Stimulated activated CD4-positive, alpha-beta T cell treated with anti-CD3 and anti-CD28 coated beads, TNF-alpha, amount 100 ng/mL, for 1 hour (primary cell): ENCODE measurements at places on chromosomes 3 and 15.

GRCh38 chr15:58331560-58331912, 100.3 kb upstream of the LIPC start:
- DNase-seq, result no peak

DNA sequence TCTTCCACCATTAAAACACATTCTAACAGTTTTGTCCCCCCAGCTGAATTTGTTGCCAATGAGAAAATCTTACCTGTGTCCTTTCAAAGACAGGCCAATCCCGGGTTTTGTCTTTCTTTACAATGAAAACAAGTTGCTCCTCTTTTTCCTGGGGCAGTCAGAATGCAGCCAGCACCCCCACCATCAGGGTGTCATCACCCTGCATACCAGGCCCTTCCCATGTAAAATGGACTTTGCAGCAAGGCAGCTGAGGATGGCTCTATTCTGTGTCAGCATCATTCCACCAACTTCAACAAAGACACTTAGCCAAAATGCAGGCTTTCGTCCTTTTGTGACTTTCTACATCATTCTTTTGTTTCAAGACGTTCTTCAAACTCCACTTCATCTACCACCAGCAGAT, 490.9 kb downstream of the OCA2 start:
- DNase-seq, result no peak

DNA sequence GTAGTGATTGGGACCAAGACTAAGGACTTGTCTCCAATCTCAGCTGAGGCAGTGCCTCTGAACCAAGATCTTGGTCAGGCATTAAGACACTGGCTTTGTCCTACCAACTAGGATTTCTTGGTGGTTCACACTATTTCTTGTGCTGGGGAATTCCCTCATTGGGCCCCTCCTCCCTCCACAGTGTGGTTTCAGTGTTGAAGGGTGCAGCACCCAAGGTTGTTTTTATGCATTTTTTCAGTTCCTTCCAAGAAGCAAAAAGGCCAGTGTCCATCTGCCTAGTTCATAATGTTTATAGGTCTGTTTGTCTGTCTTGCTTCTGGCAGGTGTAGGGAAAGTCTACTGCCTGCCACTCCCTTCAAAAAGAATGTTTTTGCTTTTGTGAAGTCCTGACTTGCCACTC, 10.6 kb upstream of the ITPKA start:
- no peak for DNase-seq

DNA sequence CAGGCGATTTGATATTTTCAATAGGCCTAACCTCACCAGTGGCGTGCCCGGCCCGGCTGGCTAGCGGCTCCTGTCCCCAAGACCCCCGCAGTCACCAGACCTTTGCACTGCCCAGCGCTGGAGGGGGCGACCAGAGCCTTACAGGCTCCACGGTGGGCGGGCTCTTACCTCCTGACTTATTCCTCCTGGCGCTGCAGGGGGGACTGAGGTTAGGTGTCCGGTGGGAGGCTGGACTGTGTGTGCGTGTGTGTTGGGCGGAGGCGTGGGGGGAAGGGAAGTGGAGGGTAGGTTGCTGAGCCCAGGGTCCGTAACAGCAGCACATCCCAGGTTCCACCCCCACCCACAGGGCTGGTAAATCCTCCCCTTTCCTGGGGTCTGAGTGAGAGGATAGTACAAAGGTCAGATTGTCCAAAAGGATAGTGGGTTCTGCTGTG, 27.5 kb upstream of the THRB start:
- DNase-seq, result no peak

GRCh38 chr15:32869776-32870175, 152.0 kb downstream of the GREM1 start:
- DNase-seq, result no peak

GRCh38 chr3:1318296-1319005, 225.6 kb downstream of the CNTN6 start:
- DNase-seq, result no peak

DNA sequence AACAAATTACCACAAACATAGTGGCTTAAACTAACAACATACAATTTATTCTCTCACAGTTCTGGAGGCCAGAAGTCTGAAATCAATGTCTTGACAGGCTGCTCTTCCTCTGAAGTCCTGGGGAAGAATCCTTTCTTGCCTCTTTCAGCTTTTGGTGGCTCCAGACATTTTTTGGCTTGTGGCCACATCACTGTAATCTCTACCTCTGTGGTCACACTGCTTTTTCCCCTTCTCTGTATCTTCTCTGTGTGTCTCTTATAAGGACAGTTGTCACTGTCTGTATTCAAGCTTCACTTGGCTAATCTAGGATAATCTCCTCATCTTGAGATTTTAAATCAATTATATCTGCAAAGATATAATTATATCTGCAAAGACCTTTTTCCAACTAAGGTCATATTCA, 80.3 kb upstream of the ABHD2 start:
- no peak for DNase-seq

DNA sequence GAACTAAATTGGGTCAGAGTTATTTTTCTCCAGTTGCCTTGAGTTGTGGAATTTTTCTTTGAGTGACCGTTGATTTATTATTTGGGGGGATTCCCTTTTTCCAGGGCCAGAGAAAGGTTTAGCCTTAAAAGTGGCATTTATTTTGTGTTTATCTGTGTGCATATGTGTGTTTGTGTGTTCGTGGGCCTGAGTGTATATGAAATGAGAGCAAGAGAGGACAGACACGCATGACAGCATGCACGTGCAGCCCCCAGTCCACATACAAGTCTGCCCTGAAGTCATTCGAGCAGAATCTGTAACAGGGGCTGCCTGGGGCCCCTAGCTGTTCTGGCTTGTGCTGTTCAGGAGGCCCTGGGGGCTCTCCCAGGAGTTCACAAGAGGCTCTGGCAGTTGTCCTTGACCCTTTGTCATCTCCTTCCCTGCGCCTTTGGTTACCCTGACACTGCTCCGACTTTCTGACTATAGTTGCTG, 18.3 kb upstream of the TRAK1 start:
- DNase-seq, result no peak

GRCh38 chr3:182739619-182740018, 53.7 kb upstream of the ATP11B start:
- no peak for DNase-seq

GRCh38 chr3:98824256-98824655, 61.1 kb downstream of the ST3GAL6 start:
- no peak for DNase-seq

DNA sequence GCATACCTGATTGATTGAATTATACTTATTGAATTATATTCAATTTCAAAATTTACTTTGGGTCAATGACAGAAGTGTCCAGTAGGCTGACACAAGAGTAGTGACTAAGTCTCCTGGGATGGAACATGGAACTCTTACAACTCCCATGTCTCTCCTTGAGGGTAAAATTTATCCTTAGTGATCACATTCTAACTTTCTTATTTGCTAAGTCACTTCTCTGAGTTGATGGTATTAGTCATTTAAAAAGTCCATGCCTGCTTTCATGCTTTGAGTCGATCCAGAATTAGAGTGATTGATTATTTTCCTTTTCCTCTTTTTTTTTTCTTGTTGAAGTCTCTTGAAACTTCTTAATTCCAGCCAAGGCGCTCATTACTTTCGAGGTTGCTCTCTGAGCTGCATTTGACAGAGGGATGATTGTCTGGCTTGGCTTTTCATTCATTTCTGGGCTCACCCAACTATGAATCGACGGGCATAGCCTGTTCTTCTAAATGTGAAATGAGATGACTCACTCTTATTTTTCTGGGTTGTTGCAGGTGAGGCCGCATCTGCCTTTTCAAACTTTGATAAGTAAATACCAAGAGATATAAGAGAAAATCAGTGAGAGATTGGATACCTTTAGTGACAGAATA, 34.9 kb downstream of the LRRC3B start:
- no peak for DNase-seq

DNA sequence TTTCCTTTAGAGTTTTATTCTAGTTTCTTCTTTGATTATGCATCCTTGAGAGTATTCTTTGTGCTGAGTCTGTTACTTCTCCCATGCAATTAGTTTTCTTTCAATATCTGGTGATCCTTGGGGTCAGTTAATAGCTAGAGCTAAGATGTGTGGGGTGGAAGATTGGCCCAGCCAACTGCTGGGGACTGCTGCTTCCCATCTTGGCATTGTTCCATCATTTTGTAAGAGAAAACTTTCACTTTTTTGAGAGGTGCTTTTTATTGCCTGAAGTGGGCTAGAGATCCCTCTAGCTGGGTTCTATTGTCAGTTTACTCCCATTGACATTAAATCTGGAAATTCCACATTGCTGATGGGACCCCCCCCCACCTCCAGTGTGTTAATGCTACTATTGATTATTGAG, 15.4 kb downstream of the BCL2L10 start:
- DNase-seq, result no peak

DNA sequence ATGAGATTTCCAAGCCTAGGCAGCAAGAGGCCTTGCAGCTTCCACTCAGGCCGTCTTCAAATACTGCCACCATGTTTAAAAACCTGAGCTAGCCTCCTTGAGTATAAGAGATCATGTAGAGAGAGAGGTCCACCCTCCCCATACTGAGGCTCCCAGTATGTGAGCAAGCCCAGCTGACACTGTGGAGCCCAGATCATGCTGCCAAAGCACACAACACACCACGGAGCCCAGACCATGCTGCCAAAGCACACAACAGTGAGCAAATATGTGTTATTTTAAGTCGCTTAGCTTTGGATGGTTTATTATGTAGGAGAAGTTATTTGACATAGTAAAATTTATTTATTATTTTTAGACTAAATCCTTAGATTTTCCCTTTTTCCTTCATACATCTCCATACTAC, 333.7 kb downstream of the CTNNB1 start:
- no peak for DNase-seq

DNA sequence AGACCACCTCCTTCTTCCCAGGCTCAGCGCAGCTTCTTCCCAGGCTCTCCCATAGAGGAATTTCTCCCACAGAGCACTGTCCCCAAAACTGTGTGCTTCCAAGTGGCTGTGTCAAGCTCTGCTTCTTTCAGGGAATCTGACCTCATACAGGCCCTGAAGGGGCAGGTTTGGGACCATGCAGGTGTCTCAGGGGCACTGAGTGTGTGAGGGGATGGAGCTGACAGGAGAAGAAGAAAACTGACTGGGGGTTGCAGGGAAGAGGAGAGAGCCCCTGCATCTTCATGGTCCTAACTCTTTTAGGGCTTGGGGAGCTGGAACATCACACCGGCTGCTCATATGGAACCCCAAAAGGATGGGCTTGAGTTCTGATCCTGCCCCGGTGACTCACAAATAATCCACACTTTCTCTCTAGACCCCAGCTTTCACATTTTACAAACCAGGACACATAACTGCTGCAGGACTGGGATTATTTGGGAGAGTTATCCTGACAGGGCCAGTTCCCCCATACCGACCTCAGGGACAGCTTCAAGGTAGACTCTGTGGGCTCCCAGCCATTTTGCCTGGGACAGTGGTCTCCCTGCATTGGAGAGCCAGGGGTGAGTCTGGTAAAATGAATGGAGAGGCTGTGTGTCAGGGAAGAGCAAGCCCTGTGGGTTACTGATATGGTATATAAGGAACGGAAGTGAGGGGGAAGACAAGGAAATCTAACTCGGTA, 316.1 kb downstream of the TLE3 start:
- DNase-seq, result no peak

DNA sequence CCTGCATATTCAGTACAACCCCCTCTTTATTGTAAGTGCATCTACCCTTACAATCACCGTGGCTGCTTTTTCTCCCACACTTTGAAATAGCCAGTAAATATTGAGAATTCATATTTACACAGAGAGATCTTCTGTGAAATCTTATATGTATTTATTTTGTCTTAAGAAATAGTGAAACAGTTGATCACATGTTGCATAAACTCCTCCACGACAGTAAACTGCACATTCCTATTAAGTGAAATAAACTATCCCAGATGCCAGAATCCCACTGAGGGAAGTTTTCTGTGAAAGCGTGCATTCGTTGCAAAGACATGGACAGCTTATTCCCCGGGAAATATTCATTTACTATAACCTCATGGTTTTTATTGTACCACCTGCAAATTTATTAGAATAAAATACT, 796.0 kb downstream of the ROBO2 start:
- DNase-seq, result no peak

- no peak for DNase-seq
Observed at GRCh38 chr3:179768080-179768479, 115.2 kb downstream of the USP13 start.

- no peak for DNase-seq
Observed at GRCh38 chr15:49313650-49314049, 109.4 kb upstream of the FGF7 start.

GRCh38 chr3:127839099-127839498, 16.8 kb upstream of the MGLL start:
- DNase-seq, result no peak

DNA sequence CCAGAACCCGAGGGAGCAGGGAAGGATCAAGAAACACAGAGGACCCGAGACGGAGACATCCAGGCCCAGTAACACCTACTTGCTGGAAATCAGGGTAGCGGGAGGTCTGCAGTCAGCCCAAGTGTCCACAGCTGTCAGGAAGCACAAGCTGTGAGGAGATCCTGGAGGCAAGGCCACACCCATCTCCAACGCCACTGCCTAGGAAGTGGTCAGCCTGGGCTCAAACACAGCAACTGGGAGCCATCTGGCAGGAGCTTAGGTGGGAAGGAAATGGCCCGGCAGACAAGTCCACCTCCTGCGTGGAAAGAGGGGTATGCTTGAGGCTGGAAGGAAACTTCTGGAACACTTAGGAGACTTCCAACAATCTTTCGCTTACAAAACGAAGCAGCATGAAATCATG, 407.1 kb downstream of the VPS13C start:
- no peak for DNase-seq

- no peak for DNase-seq
Observed at GRCh38 chr3:155352900-155353490, 59.5 kb upstream of the STRIT1 start.

DNA sequence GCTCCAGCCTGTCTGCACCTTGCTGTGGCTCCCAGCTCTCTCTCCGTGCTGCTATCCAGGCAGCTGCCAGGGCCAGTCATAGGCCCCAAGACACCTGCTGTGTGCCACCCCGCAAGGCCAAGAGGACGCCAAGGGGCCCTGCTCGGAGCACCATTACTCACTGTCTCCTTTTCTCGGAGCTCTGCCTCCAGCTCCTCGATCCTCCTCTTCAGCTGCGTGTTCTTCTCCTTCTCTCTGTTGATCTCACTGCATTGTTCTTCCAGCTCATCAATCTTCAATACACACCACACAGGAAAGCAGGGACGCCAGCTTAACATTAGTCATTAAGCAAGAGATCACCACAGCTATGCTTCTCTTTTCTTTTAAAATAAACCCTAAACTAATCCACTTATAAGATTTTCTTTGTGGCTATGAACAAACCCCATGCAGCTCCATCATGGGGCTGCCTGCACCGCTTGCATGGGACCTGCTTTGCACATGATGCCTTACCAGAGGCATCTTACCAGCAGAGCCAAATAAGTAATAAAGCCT, 42.6 kb downstream of the WHAMM start:
- DNase-seq, result no peak

- DNase-seq, result peak; percentile 97
Observed at GRCh38 chr3:128617557-128618397, 32.8 kb downstream of the RPN1 start.

DNA sequence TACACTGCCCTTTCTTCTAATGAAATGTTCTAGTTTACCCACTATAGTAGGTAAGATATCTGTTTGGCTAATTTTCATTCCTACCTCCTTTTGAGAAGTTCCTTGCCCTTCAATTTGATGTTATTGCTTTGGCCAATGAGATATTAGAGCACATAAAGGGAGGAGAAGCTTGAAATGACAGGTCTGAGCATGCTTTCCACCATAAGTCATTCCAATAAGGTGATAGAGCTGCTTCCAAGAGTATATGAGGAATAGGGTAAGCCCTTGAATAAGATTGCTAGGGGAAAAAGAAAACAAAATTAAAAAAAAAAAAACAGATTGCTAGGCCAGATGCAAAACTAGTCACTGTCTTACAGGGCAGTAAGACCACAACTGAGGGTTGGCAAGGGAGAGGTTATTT, 78.9 kb upstream of the TRIM42 start:
- no peak for DNase-seq

GRCh38 chr3:71219744-71220638, 363.5 kb downstream of the FOXP1 start:
- peak; percentile 22 for DNase-seq
